ENCODE measurements at places on chromosomes 11 and 22. TPM values are rescaled to one million over a fixed set of nuclear protein-coding genes. Genes with fewer than 3 reads are reported as not detected.

The RPS6KB2 gene
- 45.4 TPM for polyA plus RNA-seq

The OR52N4 gene
- not detected for polyA plus RNA-seq

The SCUBE2 gene
- polyA plus RNA-seq, result 0.49 TPM

The OR5L1 gene
- not detected for polyA plus RNA-seq

The ME3 gene
- 20.1 TPM for polyA plus RNA-seq

The MS4A6A gene
- polyA plus RNA-seq, result not detected

The NAALAD2 gene
- polyA plus RNA-seq, result not detected

The DBX1 gene
- polyA plus RNA-seq, result not detected

The DNAJB7 gene
- polyA plus RNA-seq, result not detected

The SHANK2 gene
- 5.3 TPM for polyA plus RNA-seq

The OR52E8 gene
- polyA plus RNA-seq, result not detected

Data from A549 (cell line).